Mucosa of gallbladder (tissue), 1 donor: ENCODE measurements at places on chromosomes 16 and 17. TPM values are rescaled to one million over a fixed set of nuclear protein-coding genes. Genes with fewer than 3 reads are reported as not detected.

The HSPB9 gene
- 0.29 TPM for total RNA-seq

The TGFB1I1 gene
- total RNA-seq, result 85.5 TPM

The KRTAP4-12 gene
- not detected for total RNA-seq

The CLEC3A gene
- total RNA-seq, result 3.5 TPM

The FGF11 gene
- 2.7 TPM for total RNA-seq

The ZNF23 gene
- total RNA-seq, result 6.3 TPM

The CCDC182 gene
- not detected for total RNA-seq

The EVPLL gene
- 0.14 TPM for total RNA-seq

The RDM1 gene
- 0.75 TPM for total RNA-seq

The KLHL36 gene
- 76.2 TPM for total RNA-seq

The COPRS gene
- total RNA-seq, result 50.9 TPM

The FBXL16 gene
- total RNA-seq, result 0.78 TPM

The PITPNM3 gene
- 15.2 TPM for total RNA-seq

The RND2 gene
- total RNA-seq, result 2.8 TPM

The PNMT gene
- total RNA-seq, result 1.8 TPM

The USP6 gene
- 0.09 TPM for total RNA-seq

The ZSCAN10 gene
- total RNA-seq, result 0.37 TPM

The SLC5A10 gene
- total RNA-seq, result not detected

The MAF gene
- total RNA-seq, result 84.3 TPM

The PYY gene
- total RNA-seq, result not detected
